ENCODE measurements at places on chromosomes 2 and 18.

DNA sequence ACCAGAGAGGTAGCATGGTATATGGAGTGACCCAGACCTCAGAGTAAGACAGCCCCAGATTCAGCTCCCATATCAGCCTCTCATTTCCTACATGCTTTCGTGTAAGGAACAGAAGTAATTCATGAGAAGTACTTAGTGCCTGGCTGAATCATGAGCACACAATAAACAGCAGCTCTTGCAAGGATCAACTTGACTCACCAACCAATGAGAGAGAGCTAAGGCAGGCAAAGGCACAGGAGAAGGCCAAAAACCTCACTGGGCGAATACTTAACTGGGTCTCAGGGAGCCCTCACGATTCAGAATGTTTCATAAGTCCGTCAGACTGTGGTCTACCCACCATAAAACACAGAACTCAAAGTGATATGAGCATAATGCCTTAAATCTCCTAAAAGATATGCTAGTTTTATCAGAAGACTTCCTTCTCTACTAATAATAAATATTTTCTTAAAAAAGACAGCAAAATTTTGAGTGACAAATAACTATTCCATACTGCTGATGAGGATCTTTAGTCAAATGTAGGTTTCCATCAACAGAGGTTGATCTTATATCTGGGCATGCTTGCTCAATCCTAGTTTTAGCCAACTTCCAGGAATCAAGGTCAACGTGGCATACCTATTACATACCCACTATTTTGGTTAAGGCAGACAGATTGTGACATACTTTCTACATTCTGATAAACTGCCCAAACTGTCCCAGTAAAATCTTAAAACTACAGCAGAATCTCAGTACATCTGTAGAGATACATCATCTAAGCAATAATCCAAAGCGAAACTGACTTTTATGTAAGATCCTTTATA lies 34.9 kb downstream of the IMMT start:
- no peak for DNase-seq

DNA sequence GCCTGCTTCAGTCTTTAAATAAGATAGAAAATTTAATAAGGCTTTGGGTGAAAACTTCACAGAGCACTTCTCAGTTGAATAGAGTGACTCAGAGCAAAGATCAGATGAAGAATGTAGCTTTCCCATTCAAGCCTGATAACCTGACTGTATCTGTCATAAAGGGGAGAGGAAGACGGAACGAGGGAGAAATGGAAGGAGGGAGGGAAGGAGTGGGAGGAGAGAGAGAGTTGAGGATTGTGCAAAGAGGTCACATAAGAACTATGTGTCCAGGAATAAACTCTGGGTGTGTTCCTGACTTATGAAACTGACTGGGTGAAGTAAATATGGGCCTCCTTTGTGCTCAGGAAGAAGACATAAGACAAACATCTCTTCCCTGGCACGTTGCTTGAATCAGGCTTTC lies 385.5 kb downstream of the LPIN1 start:
- DNase-seq, result no peak

DNA sequence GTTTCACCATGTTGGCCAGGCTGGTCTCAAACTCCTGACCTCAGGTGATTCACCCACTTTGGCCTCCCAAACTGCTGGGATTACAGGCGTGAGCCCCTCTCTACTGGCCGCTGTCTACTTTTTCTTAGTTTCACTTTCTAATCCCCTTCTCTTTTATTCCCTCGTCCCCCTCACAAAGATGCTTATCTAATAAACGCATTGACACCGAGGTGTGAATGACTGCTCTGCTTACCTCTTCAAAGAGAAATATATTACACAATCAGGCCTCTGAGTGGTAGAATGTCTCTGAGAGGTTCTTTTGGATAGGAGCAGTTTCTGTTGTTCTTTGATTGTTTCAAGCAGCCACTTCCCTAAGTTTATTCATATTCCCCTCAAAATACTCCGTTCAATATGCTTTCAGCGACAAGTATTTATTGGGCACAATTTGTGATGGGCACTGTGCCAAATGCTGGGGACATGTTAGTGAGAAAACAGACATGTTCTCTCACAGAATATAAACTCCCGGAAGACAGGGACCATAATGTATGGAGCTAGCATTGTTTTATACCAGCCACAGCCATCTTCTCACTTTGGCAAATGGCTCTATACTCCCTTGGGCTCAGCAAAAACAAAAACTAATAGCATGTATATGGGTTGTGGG lies 34.7 kb upstream of the RAPH1 start:
- no peak for DNase-seq

- no peak for DNase-seq
These were observed 3.8 kb downstream of the NT5C1B start for GRCh38 chr2:18585526-18585925.

- no peak for DNase-seq
These were observed 233.8 kb downstream of the LDLRAD4 start for GRCh38 chr18:13452388-13452811.

DNA sequence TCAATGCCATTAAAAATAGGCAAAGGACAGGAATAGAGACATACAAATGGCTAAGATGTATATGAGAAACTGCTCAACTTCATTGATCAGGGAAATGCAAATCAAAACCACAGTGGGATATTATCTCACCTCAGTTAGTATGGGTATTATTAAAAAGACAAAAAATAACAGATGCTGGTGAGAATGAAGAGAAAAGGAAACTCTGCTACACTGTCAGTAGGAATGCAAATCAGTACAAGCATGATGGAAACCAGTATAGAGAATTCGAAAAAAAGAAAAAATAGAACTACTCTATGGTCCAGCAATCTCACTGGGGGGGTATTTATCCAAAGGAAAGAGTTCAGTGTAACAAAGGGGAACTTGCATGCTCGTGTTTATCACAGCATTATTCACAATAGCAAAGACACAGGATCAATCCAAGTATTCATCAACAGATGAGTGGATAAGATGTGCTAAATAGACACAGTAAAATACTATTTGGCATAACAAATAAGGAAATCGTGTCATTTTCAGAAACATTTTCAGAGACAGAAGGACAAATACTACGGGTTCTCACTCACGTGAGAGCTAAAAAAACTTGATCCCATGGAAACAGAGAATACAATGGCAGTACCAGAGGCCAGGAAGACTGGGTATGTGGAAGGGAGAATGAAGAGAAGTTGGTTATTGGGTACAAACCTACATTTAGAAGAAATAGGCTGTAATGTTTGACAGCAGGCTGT lies 60.6 kb downstream of the CCDC74A start:
- no peak for DNase-seq

DNA sequence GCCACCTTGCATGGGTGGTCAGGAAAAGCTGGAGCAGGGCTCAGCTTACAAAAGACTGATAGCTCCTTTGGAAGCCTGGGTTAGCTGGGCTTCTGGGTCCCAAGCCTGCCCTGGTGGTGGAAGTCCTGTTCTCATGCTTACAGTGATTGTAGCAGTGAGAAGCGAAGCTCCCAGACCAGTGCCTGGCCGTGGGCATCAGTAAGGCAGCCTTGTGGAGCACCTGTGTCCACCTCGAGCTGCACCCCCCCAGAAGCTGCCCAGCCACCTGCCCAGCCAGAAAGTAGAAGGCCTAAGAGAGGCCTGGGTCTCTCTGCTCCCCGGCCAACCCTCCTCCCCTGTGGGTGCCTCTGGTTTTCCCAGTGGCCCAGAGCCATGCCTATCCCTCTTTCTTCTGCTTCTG lies 10.5 kb downstream of the GLI2 start:
- no peak for DNase-seq

DNA sequence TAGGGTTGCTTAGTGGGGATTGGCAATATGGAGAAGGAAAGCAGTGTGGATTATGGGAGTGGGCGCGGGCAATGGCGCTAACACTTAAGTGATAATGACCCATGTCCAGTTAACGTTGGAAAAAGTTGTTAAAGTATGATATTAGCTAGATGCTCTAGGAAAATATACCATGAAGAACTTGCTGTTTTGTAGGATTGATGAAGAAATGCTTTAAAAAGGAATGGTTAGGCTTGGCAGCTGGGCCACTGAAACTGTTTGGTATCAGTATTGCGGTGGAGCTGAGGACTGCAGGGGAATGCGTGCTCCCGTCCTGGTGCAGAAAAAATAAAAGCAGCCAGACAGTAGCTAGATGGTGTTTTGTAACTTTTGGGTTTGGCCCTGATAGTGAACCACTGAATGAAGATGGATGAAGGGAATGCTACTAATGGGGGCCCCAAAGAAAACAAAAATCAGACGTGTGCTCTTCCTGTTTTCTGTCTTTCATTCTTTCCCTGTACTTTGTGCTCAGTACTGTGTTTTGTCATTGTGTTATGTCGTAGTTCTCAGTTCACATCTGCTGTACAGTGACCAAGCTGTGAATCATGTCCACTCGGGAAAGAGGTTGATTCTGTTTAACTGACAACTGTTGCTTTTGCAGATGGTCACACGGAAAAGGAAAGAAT lies 999 bp downstream of the INSIG2 start:
- DNase-seq, result no peak

DNA sequence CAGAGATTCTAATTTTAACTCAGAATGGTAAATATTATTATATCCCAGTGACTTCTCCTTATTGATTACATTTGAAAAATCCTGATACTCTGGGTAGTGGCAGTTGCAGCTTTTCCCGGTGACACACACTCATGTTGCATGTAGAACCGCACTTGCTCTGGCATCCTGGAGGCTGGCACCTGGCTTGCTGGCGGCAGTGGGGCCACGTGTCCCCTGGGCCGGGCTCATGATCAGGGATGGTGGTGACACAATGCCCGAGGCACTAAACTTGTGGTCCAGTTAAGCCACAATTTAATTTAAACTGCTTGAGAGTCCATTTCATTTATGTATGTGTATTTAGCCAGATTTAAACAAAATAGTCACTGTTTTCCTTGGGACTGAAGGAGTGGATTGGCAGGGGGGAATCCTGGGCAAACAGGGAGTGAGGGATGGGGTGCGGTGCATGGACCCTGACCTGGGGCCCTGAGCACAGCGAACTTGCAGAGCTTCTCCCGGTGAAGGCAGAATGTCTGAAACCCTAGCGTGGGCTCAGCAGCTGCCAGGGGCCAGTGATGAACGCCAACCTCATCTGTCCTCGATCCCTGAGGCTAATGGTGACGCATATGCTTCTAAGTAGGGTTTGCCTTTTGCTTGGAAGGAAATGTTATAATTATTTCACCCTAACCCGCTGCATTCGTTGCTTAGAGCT lies 50.0 kb downstream of the KCNG2 start:
- no peak for DNase-seq

DNA sequence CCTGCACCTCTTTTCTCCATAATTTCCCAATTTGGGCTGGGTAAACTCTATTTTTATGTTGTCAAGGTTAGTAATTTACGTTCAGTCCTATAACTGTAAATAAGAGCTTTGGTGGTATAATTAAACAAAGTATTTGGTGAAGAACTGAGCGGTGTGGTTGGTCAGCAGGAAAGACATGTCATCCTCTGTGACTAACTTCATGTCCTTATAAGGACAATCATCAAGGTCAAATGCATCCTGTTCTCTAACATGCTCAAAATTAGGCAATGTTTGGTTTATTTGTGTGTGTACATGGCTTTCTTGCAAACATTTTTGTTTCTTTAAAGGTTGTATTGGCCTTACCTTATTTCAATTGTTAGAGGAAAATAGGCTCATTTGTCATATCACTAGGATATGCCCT lies 121.5 kb upstream of the NABP1 start:
- no peak for DNase-seq

DNA sequence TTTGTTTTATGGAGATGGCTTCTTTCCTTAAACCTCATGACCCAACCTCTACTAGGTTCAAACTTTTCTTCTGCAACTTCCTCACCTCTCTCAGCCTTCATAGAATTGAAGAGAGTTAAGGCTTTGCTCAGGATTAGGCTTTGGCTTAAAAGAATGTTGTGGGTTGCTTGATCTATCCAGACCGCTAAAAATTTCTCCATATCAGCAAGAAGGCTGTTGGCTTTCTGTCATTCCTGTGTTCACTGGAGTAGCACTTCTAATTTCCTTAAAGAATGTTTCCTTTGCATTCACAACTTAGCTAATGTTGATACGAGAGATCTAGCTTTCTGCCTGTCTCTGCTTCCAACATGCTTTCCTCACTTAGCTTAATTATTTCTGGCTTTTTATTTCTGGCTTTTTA lies 58.1 kb upstream of the KYNU start:
- DNase-seq, result no peak

- no peak for DNase-seq
These were observed 81.0 kb downstream of the SEMA4F start for GRCh38 chr2:74735009-74735408.
